ENCODE measurements at places on chromosomes 13 and 19.

GRCh38 chr19:57437931-57438330 is 2.8 kb downstream of the ZNF749 start:
- no peak for DNase-seq

GRCh38 chr19:2615782-2616181 is 86.7 kb downstream of the GNG7 start:
- no peak for DNase-seq

DNA sequence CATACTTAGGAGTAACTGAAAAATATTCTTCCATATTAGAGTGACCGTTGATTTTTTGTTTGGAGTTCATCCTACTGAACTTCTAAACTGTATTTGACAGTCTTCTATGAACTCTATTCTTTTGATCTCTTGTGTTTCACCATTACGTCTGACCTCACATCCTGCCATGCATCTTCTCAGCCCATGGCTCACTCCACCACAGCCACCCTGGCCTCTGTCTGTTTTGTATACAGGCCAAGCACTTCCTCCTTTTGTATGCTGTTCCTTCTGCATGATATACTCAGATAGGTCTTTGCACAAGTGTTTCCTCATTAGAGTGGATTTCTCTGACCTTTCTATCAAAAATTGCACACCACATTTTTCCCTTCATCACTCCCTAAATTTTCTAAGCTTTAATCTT is 119.9 kb downstream of the MAB21L1 start:
- DNase-seq: no peak

DNA sequence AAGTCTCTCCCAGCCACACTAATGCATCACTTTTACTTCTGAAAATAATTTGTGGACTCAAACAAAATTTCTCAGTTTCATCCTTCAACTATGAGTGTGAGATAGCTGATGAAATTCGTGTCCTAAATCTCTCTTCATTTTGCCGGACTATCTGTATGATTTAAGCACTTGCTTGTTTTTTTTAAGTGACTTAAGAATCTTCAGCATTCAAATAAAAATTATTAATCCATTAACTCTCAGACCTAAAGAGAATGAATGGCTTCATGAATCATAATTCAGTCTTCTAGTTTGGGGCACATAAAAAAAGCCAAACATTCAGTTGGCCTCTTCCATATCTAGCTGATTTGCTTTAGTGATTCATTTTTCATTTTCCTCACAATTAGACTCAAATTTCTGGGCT is 579.5 kb downstream of the DCT start:
- no peak for DNase-seq

DNA sequence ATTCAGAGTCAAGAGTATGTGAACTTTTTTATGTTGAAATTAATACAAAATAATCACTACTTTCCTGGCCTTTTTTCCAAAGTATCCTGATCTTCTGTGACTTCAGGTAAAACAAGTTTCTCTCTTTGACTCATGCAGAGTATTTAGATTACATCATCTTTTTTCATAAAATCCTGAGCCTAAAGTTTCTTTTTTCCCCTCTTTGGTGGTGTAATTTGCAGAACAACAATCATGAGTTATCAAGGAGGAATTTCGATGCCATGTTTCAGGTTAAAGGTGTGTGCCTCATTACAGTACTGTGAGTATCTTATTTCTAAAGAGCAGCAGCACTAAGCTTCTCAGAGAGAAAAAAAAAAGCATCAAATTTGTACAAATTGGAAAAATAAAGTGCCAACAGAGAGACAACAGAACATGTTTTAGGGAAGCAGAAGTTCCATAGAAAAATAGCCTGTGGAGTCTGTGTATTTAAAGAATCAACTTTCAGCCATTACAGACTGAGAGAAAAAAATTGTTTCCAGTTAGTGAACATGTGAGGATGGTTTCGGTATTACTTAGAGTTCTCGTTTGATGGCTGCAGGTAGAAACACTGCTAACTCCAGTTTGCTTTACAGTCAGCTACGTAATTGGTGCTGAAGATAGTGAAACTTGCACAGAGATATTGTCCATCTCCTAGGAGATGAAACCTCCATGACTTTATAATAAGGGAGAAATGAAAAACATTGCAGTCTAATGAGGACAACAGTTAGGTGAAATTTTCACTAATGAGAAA is 78.1 kb upstream of the PCDH9 start:
- DNase-seq: no peak
